ENCODE measurements at places on chromosomes 1 and 21.

- peak; percentile 31 for DNase-seq
These were observed 15.0 kb downstream of the SKI start for GRCh38 chr1:2242814-2243725.

- DNase-seq: no peak
These were observed 184.9 kb downstream of the ZC3H11B start for GRCh38 chr1:219427989-219428388.

DNA sequence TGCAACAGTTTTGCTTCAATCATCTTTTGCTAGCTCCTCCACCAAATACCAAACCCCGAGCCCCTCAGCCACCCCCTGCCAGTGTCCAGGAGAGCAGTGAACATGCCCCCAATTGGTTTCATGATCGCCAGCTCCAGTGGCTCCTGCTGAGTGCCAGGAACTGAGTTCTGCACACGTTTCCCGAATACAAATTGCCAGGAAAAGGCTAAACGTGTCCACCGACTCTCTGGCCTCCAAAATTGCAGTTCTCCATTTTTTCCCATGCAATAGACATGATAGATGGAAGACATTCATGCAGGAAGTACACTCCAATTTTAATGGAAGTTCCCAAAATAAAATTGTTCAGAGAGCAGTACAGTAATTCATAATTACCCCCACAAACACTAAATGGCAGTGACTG lies 101.3 kb downstream of the SPSB1 start:
- DNase-seq: no peak

GRCh38 chr21:38861989-38862683 lies 56.4 kb downstream of the ETS2 start:
- no peak for DNase-seq

DNA sequence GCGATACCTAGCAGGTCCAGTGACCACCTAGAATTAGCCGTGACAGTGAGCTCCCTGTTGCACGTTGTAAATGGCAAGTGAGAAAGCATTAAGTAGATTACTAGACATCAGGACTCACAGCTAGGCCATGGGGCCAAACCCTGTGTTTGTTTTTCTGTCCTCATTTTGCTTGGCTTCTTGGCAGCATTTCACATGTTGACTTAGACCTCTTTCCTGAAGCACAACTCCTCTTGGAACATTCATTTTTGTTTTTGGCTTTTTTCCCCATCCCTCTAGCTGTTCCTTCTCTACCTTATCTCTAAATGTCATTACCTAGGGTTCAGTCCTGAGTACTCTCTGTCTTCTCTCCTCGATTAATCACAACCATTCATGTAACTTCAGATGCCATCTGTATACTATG lies 16.9 kb upstream of the PTPN14 start:
- DNase-seq: no peak

GRCh38 chr1:27522432-27523336 lies 32.7 kb upstream of the WASF2 start:
- DNase-seq: peak; percentile 75

- no peak for DNase-seq
These were observed 33.9 kb upstream of the ZNF362 start for GRCh38 chr1:33222381-33222780.

All from CD4-positive, alpha-beta memory T cell (primary cell).